ENCODE measurements at places on chromosomes 11 and 22.

- no peak for DNase-seq
Observed at GRCh38 chr11:50088231-50088630, 55.6 kb downstream of the OR4C45 start.

DNA sequence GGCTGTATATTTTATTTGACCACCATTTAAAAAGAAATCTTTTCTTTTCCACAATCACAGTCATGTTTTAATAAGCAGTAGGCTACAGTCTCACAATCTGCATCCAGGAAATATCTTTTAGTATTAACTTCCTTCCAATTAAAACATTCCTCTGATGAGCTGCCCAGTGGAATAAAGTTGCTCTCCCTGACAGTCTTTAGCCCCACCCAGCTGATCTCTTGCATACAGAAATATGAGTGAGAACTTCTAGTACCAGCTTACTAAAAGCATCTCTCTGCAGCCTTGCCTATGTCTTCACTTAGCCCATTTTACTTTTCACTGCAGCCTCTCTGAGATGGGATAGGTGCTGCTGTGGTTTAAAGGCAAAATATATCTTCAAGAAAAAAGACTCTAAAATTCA is 143.4 kb upstream of the ANO3 start:
- DNase-seq, result no peak

- DNase-seq, result no peak
Observed at GRCh38 chr11:84384731-84385130, 1098.6 kb upstream of the CCDC90B start.

DNA sequence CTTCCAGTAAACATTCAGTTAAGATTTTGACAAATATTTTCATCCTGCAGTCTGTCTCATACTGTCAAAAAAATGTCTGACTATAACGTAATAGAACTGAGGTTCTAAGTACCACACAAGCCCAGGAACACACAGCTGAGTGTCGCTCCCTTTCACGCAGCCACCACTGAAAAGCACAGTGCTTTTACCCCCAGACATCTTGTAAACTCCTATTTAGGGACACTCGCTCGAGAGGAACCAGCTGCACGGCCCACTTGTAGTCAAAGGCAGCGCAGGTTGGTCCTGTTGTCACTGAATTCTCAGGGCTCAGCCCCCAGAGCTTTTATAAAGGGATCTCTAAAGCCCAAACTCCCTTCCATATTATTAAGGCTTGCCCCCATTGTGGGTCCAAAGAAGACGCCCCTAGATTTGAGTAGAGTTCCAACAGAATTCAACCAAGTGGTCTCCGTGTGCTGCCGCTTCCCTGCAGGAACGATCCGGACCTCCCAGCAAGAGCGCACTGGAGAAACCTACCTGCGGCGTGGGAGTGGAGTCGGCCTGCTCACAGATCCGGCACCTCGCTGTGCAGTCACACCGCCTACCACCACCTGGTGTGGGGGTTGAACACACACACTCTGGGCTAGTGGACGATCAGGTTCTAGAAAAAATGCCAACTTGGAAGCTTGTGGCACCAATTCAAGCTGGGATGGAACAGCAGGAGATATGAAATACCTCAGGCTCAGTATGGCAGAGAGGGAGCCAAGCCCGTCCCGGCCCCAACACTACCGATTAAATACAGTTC is 23.4 kb downstream of the ASPHD2 start:
- DNase-seq, result no peak

- DNase-seq, result no peak
Observed at GRCh38 chr11:119978696-119979095, 159.2 kb downstream of the TRIM29 start.

DNA sequence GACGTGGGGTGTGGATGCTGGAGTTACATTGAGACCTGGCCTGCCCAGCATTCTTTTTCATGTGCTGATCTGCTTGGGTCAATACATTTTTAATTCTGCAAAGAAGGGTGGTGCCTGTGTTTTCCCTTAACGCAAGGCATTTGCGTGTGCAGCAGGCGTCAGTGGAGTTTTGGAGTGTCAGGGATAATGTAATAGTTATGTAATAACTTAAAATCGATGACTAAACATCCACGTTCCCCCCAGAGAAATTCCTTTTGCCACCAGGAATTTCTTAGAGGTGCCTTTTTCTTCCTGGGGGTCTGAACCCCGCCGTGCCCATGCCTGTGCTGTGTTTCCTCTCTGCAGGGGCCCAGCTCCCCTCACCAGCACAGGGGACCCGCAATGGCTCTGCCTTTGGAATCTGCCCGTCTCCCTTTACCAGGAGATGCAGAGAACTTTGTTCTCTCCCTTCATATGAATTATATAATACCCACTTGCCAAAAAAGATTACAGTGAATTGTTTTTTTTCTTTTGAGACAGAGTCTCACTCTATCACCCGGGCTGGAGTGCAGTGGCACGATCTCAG is 62.6 kb downstream of the TBC1D22A start:
- DNase-seq, result no peak

- DNase-seq, result no peak
Observed at GRCh38 chr11:93646399-93646798, 15.1 kb upstream of the CEP295 start.

DNA sequence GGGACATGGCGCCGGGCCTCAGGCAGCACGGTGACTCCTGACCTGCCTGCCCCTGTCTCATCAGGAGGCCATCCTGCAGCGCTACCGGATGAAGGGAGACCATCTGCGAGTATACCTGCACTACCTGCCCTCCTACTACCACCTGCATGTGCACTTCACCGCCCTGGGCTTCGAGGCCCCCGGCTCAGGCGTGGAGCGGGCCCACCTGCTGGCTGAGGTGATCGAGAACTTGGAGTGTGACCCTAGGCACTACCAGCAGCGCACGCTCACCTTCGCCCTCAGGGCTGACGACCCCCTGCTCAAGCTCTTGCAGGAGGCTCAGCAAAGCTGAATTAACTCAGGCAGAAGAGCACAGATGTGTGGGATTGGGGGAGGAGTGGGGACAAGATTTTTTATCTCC is 10.2 kb upstream of the ST3GAL4 start:
- DNase-seq, result no peak

- DNase-seq, result no peak
Observed at GRCh38 chr22:21444701-21445436, 22.3 kb upstream of the TMEM191C start.

GRCh38 chr11:68780829-68781228 is 29.5 kb upstream of the TESMIN start:
- DNase-seq, result no peak

- no peak for DNase-seq
Observed at GRCh38 chr11:106464728-106465127, 387.3 kb downstream of the AASDHPPT start.

- DNase-seq, result no peak
Observed at GRCh38 chr11:109970516-109971183, 122.5 kb upstream of the ZC3H12C start.

- no peak for DNase-seq
Observed at GRCh38 chr22:44259366-44260215, 53.2 kb downstream of the SHISAL1 start.

DNA sequence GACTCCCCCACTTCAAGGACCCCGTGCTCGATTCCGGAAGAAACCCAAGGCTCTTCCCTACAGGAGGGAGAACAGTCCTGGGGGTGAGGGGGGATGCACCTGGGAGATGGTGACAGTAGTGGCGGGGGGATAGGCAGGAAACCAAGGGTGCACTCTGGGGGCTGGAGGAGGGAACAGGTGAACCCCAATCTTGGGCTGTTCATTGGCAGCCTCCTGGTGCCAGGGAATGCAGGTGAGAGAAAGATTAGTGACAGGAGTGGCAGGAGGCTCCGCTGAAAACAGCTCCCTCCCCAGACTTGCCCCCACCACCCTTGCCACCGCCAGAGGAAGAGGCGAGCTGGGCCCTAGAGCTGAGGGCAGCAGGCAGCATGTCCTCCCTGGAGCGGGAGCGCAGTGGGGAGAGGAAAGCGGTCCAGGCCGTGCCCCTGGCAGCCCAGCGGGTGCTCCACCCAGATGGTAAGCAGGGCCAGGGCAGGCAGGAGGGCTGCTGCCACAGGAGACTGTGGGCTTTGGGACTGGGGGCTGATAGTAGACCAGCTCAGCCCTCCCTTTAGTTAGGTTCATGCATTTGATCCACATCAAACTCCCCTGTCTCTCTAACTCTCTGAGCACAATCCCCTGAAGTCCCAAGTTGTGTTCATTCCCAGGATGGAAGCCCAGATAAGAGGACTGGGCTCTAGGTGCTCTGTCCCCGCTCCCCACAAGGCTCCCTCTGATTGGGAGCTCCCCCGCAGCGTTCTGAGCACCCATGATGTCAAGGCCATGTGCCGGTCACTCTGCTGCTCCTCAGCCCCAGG is 14.5 kb downstream of the ROBO3 start:
- no peak for DNase-seq

GRCh38 chr11:94809251-94809650 is 41.1 kb downstream of the AMOTL1 start:
- DNase-seq, result no peak

DNA sequence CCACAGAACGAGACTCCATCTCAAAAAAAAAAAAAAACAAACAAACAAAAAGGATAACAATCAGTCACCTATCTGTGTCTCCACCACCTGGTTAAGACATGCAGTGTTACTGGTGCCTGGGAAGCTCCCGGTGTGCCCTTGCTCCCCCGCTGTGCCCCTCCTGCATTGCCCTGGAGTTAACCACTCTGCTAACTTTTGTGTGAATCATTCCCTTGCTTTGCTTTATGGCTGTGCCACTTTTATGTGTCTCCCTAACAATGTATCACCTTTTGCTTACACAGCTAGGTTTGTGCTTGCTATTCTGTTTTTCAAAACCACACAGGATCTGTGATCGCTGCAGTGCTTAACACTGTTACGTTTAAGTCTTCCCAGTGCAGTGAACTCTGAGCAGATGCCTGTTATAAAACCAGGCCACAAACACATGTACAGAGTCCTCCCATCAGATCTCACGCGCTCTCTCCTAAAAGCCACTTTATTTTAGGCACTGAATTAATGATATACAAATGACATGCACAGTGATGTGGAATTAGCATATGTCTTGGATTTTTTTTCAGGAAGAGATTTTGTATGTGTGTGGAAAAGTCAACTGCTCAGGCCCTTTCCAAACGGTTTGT is 69.9 kb downstream of the BUD13 start:
- no peak for DNase-seq

DNA sequence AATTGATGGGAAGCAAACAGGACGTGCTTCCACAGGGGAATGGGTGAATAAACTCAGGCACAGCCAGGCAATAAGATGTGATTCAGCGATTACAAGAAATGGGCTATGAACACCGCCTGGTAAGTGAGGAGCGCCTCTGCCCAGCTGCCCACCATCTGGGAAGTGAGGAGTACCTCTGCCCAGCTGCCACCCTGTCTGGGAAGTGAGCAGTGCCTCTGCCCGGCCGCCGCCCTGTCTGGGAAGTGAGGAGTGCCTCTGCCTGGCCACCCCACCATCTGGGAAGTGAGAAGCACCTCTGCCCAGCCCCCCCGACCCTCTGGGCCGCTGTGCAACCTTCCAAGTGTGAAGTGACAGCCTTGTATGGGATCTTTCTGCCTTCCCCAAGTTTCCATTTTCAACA is 73.2 kb upstream of the PRR5 start:
- DNase-seq, result no peak

DNA sequence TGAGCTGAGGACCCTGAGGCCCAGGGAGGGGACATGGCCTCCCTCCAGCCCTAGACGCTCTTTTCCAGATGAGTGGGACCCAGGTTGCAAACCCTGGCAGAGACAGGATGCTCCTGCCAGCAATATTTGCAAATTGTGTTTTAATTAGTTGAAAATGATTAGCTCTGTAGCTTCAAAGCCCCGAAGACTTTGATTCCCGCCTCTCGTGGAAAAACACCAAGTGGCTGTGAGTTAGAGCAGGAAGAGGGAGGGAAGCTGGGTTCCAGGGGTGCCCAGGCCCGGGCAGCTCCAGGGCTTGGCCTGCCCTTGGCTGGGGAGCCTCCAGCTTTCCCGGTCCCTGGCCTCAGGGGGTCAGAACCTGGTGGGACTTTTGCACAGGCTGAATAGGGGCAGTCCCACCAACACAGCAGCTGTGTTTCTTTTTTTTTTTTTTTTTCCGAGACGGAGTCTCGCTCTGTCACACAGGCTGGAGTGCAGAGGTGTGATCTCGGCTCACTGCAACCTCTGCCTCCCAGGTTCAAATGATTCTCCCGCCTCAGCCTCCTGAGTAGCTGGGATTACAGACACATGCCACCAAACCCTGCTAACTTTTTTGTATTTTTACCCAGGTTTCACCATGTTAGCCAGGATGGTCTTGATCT is 101.6 kb upstream of the RTL6 start:
- DNase-seq, result no peak

DNA sequence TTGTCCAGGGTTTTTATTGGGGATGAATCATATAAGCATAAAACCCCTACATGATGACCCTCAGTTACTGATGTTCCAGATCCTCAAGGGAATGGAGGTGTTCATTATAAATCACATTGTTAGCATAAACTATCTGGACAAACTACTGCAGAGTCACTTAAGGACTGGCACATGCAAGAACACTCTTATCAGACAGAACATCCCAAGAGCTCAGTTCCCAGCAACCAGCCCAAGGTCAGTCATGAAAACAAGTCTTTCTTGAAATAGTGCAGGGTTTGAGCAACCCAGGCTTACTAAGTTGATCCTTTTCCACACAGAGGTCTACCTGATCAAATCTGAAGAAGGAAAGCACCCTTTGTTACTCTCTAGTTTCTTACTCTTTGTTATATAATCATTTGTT is 13.5 kb upstream of the PTS start:
- DNase-seq, result no peak

DNA sequence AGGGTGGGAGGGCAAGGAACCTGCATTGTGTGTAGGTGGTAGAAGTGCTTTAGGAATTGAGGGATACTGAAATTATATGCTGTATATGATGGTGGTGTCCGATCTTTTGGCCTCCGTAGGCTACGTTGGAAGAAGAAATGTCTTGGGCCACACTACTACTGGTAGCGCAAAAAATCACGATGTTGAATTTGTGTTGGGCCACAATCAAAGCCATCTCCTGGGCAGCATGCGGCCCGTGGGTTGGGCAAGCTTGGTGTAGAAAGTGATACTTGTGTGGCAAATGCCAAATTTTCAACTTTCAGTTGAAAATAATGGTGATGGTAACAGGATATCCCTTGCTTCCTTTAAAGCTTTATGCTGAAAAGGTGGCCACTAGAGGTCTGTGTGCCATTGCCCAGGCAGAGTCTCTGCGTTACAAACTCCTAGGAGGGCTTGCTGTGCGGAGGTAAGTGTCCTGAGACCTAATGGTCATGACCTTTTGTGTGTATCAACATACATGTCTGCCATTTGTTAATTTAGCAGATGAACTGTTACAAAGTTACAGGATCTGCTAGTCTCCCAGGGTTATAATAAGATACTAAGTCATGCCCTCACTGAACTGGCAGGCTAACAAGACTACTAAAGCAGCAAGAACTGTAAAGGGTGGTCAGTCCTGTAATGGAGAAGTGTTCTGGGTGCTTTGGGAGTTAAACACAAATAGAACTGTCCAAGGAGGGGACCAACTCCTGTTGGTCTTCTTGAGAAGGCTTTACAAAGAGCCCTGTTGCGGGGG is 2.9 kb downstream of the RPS3 start:
- no peak for DNase-seq

DNA sequence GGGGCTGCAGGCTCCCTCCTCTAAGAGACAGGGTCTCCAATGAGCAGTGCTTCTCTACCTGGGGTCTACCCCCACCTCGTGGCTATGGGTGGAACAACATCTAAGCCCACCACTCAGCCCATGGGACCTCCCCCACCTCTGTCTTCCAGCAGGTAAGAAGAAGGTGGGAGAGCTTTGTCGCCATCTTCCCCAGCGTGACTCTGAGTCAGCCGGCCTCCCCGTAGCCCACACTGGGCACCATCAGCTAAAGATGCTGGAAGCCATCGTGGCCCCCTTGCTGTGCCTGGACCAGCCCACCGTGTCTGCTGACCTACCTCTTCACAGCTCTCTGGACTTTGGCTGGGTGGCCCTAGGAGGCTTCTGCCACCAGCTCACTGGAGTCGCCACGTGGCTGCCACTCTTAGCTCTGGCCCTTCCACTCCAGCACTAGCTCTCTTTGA is 944 bp downstream of the C11orf86 start:
- no peak for DNase-seq
